HS-5 (cell line): ENCODE measurements at places on chromosomes 7 and 10.
A peak's percentile ranks its signal among the peaks of the same experiment; 100 is the strongest.

DNA sequence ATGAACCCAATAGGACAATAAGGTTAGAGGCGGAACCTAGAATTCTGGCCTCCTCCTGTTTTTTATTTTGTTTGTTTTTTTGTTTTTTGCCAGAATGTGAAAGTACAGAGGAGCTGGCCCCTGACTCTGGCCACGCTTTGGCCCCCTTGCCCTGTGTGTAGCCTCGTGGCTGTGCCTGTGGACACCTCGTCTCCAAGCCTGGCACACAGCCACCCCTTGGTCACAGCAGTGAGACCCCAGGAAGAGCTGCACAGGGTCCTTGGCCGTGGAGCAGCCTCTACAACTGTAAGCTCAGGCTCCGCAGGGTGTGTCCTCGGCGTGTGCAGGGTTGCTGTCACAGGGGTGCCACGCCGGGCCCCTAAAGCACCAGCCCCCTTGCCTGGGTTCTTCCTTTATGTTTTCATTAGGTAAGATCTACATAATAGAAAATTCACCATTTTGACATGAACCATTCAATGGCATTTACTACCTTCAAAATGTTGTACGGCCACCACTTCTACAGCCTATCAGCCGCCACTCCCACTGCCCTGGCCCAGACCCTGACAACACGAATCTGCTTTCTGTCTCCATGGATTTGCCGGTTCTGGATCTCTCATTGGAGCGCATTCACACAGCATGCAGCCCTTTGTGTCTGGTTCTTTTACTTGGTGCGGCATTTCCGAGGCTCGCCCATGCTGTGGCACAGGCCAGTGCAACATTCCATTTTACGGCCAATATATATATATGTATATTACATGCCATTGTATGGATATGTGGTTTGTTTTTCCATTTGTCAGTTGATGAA, 51.0 kb downstream of the AMZ1 start:
- DNase-seq: no peak

- no peak for DNase-seq
Measured at GRCh38 chr10:79287973-79288723, 59.1 kb upstream of the PPIF start.

DNA sequence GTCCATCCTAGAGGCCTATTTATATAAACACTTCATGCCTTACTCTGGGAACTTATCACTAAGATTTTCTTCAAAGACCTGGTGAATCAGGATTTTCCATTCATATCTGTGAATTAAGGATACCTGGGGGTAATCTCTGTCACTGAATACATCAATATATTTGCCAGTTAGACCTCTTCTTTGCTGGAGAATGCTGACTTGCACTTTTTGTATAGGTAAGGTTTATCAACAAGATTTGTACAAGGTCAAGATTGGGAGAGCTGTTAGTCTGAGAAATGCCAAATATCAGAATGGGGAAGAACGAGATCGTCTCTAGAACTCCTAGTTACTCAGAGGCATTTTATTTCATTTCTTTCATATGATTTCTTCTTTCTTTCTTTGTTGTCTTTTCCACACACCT, 1060.0 kb downstream of the NRG3 start:
- DNase-seq: no peak

DNA sequence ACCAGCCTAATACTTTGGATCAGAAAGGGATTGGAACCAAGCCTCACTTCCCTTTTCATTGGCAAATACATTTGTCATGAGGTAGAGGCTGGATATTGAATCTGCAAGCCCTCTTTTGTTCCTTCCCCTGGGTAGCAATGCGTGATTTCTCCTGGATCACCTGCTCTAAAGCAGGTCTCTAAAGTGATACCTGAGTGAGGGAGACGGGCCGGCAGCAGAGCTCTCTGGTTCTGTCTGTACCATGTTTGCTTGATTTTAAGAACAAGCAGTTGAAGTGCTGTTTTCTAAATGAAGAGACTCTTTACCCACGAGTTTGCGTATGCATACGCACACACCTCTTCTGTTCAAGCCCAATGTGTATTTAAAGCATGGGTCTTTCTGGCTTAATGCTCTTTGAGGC, 41.1 kb downstream of the GARS1 start:
- no peak for DNase-seq

DNA sequence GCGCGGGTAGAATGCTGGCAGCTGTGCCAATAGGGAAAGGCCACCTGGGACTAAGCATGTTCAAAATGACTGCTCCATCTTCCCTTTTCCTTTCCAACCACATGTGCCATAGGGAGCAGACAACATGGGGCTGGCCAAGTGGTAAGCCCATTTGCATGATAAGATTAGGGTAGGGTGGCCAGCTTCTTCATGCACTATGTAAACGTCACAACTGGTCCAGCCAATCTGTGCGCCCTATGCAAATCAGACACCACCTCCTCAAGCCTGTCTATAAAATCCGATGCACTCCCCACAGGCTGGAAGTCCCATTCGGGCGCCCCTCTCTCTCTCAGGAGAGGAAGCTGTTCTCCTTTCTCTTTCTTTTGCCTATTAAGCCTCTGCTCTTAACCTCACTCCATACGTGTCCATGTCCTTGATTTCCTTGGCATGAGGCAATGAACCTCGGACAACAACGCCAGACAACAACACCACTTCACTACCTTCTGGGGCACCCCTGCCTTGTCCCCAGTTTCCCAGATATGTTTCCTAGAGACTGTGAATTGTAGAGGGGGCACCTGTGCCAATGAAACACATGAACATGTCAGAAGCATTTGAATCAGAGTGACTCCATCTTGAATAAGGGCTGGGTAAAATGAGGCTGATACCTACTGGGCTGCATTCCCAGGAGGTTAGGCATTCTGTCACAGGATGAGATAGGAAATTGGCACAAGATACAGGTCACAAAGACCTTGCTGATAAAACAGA, 19.1 kb upstream of the EXOC6 start:
- DNase-seq: no peak

- no peak for DNase-seq
Measured at GRCh38 chr7:108104324-108104723, 25.8 kb downstream of the LAMB4 start.

DNA sequence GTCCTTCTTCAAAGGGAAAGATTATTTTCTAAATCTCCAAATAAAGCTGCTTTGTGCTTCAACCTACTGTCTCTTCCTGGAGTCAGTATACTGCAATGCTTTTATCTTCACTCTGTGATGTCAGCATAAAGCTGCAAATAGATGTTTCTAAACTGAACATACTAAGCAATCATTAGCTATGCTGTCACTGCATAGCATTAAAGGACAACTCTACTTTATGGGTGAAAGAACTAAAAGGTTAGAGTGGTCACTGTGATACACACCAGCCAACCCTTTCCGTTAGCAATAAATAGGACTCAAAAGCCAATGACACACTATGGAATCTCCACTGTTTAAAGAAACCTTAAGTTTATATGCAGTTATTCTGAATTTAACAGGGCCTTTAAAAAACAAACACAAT, 1.8 kb downstream of the CCDC186 start:
- no peak for DNase-seq

- no peak for DNase-seq
Measured at GRCh38 chr10:70679498-70679897, 7.2 kb downstream of the ADAMTS14 start.

GRCh38 chr7:137994216-137994615, 7.7 kb downstream of the CREB3L2 start:
- DNase-seq: no peak

GRCh38 chr10:116466715-116467422, 39.2 kb downstream of the PNLIPRP3 start:
- DNase-seq: no peak

- DNase-seq: peak; percentile 74
Measured at GRCh38 chr7:27784399-27785053, 44.6 kb downstream of the TAX1BP1 start.

- no peak for DNase-seq
Measured at GRCh38 chr10:98303569-98303968, 35.6 kb upstream of the LOXL4 start.

DNA sequence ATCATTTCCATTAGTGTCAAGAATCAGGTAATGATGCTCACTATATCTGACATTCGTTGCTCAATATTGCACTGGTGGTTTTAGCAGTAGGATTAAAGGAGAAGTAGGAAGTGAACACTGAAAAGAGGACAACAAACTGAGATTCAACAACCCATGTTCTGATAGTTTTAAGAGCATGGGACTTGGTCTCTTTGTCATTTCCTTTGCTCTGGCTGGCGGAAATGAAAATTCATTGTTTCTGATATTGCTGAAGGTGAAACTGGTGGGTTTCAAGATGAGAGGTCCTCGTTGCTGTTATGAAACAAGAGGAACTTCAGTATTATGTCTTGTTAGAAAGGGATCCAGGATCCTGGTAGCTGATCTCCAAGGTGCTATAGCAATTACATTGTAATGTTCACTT, 129.0 kb downstream of the DNAH11 start:
- DNase-seq: no peak

GRCh38 chr7:69608878-69609277, 10.6 kb downstream of the AUTS2 start:
- DNase-seq: no peak

DNA sequence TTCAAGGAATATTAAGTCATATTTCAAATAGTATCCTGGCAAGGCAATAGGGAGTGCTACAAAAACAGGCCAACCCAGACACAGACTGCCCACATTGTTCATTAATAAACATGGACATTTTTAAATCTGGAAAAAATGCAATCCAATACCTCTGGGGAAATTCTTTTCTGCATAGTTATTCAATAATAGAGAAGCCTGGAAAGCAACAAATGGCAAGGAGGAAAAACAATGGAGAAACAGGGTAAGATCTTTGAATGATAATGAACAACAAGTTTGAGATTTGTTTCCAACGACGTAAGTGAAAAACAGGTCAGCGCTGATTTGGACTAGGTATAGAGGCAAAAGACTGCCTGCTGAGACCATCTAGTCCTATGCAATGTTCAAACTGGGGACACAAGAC, 44.7 kb upstream of the ZNF800 start:
- no peak for DNase-seq

GRCh38 chr10:76428551-76429367, 997.3 kb downstream of the LRMDA start:
- DNase-seq: peak; percentile 87

- no peak for DNase-seq
Measured at GRCh38 chr7:85509476-85509875, 322.6 kb upstream of the SEMA3D start.

DNA sequence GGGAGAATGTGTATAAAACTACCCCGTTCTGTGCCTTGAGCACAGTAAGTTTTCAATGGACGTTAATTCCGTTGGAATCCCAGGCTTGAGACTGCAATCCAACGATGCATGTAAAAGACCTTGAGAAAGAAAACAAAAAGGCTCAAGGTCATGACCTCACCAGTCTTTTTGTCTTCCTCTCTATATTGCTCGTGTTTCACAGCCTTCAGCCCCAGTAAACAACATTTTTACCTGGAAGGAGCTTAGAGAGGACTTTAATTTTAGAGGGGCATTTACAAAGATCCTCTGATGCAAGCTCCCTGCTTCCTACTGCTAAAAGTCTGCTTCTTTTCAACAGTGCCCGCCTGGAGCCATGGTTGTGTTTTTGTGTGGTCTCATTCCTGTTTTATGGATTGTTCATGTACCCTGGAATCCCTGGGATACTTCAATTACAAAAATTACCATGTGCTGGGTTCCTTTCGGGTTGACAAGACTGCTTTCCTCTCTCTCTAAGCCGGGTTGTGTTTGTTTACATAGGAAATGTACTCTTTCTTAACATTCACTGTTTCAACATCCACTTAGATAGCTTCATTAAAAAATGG, 320.1 kb upstream of the NFE2L3 start:
- DNase-seq: no peak

- no peak for DNase-seq
Measured at GRCh38 chr7:113092762-113093161, 6.1 kb upstream of the GPR85 start.

DNA sequence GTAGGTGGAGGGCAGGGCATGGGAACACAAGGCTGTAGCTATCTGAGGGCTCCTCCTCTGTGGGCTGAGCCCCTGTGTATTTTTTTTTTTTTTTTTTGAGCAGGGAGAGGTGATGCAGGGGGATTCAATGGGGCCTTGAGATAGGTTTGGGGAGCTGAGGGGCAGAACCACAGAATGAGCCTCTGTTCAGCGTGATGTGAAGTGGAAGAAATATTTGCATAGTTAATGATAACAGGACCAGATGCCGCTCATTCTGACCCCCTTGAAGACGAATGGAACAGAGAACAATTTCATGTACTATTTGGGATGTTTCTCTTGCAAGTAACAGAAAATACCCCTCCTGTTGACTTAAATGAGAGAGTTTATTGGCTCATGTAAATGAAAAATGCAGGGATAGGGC, 69.7 kb upstream of the EMX2 start:
- DNase-seq: no peak

DNA sequence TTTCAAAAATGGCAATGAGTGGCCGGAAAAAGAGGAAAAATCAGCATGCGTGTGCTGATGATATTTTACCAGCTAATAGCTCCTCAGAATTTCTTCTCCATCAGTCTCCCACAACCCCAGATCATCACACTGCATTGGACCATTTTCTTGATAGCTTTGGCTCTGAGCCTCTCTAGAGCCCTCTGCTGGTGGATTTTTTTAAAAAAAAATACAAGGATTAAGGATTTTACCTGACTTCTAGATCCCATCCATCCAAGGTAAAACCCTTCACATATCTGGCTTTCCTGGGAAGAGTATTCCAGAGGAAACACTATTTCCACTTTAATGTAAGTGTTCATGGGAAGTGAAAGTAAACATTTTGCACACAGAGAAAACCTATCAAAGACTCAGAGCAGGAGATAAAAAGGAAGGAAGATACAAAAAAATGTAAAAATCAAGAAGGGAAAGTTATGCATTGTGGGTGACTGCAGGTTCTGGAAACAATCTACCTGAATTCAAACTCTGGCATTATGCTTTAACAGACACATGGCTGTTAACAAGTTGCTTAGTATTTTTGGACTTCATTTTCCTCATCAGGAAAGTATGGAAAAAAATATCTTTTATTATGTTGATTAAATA, 380.9 kb downstream of the LRRTM3 start:
- no peak for DNase-seq

DNA sequence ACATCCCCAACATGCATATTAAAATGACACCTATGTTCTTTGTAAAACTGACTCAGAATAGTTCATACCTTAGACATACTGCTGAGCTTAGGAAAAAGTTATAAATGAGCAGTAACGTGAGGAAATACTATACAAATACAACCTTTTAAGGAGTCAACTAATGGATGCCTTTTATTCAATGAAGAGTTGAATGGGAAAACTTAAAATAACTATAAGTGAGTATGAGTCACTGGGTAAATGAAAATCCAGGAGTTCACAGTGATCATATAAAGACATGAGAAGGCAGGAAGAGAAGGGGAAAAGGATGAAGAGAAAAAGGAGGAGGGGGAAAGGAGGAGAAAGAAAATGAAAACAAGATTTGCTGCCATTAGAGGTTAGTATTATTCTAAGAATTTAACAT, 157.8 kb upstream of the PCDH15 start:
- DNase-seq: no peak

- DNase-seq: no peak
Measured at GRCh38 chr10:110695539-110695886, 51.4 kb downstream of the RBM20 start.

GRCh38 chr7:2971914-2972834, 71.5 kb downstream of the CARD11 start:
- no peak for DNase-seq

- peak; percentile 6 for DNase-seq
Measured at GRCh38 chr10:107232013-107232412, 67.5 kb upstream of the SORCS1 start.
